ENCODE measurements at places on chromosomes 5 and 9.
A peak's percentile ranks its signal among the peaks of the same experiment; 100 is the strongest.

- DNase-seq, result no peak
These were observed 25.9 kb upstream of the ANKRD55 start for GRCh38 chr5:56259002-56259511.

- DNase-seq, result no peak
These were observed 13.9 kb downstream of the GRXCR2 start for GRCh38 chr5:145858959-145859358.

GRCh38 chr5:43101491-43101890, 19.2 kb upstream of the ZNF131 start:
- no peak for DNase-seq

GRCh38 chr9:32293091-32293490, 91.4 kb upstream of the ACO1 start:
- DNase-seq, result no peak

- DNase-seq, result no peak
These were observed 258.2 kb downstream of the ENC1 start for GRCh38 chr5:74382123-74382855.

DNA sequence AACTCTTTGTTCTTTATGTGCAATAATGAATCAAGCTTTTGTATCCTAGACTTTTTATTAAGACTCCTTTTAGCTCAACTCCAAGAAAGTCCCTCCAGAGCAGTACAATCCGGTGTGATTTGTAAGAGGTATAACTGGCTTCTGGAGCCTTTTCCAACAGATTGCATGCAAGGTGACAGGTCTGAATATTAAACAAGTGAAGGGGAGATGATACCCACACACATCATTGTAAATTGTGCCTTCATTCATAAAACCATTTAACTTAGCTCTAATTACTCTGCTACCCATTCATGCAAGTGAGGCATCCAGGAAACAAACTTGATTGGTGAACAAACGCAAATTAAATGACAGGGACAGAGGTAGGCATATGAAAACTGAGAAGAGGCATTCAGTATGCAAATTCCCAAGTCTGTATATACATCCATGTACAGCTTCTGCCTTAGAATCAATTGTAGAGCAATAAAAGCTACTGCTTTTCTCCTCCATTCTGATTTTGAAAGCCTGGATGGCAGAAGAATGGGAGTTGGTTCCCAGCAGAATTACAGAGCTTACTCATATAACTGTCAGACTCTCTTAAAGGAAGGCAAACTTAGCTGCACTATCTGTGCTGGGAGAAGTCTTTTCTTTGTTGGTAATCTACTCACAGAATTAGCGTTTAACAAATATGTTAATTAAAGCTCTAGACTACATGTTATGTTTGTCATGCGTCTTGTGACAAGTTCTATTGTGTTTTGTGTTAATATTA, 261.0 kb upstream of the CDH6 start:
- DNase-seq, result no peak

- DNase-seq, result no peak
These were observed 782.4 kb upstream of the WWC1 start for GRCh38 chr5:167509076-167509475.

GRCh38 chr9:72886386-72886785, 66.5 kb downstream of the ALDH1A1 start:
- DNase-seq, result no peak

- DNase-seq, result no peak
These were observed 27.9 kb downstream of the ANXA1 start for GRCh38 chr9:73179589-73179988.

GRCh38 chr5:16245956-16246355, 66.4 kb upstream of the MARCHF11 start:
- no peak for DNase-seq

GRCh38 chr9:98994172-98995058, 50.7 kb downstream of the COL15A1 start:
- no peak for DNase-seq

GRCh38 chr5:169448826-169449225, 134.7 kb upstream of the SPDL1 start:
- DNase-seq, result no peak

- no peak for DNase-seq
These were observed 60.5 kb downstream of the CDC42SE2 start for GRCh38 chr5:131324303-131324702.

DNA sequence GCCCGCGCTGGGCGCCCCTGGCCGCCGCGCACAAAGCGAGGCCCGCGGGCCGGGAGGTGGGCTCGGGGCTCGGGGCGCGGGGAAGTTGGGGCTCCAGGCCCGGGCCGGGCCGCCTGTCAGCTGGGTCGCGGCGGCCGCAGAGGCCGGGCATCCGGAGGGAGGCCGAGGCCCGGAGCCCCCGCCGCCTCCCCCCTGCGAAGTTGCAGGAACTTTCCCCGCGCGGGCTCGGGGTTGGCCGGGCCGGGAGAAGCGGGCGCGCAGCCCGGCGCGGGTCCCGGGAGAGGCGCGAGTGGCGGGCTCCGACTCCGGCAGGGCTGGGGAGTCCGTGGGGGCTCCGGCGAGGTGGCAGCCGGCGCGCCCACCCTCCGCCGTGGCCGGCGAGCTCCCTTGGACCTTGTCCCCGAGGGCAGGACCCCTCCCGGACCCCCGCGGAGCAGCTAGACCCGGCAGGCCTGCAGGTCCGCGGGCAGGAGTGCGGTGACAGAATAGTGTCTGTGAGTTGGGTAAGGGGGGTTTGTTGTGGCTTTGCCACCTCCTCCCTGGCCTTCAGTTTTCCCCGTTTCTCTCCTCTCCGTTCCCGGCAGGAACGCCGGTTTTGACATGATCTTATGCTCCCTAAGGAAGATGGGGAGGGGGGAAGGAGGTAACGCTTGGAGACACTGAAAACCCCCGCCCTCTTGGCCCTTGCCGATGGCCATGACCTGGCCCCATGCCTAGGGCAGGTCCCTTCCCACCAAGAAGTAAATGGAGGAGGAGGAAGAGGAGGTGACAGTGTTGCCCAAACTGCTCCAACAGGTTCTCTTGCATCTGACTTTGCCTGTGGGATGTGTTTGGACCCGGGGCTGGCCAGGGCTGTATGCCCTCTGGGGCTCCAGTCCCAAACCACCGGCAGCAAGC, 942 bp downstream of the PHF2 start:
- DNase-seq, result peak; percentile 50

DNA sequence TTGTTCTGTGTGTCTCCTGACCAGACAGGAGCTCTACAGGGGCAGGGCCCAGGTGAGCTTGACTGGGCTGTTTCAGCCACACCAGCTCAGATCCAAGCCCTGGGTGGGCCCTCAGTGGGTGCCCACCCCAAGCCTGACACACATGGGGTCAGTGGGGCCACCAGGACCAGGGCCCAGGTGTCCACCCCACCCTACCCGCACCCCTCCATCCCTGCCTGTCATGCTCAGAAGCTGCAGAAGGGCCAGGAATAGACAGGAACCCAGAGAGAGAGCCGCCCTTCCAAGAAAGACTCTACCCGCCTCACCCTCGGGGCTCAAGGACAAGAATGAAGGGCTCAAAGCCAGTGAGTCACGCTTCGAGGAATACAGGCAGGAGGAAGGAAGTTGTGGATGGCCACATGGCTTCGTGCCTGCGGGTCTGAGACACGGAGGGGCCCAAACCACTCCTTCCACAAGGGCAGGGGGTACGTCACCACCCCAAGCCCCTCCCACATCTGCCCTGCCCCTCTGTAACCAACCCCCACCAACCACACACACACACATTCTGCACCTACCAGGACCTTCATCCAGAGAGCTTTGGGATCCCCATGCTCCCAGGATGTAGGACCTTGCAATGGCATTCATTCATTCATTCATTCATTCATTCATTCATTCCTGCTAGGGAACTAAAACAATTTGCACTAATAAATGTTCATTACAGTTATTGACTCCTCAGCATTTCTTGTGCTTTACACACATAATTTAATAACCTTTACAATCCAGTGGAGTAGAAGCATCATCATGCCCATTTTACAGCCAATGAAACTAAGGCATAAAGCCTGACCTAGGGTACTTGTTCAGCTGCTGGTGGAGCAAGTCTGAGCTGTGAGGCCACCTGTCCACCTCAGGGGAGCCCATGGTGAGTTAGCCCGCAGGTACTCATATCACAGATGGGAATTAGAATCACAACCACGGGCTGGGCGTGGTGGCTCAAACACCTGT, 55.9 kb upstream of the STXBP1 start:
- DNase-seq, result no peak

- DNase-seq, result no peak
These were observed 9.5 kb downstream of the FCN2 start for GRCh38 chr9:134890155-134890495.

- DNase-seq, result no peak
These were observed 2.1 kb downstream of the ANP32B start for GRCh38 chr9:97985058-97985861.

GRCh38 chr5:117204926-117205869, 630.6 kb upstream of the SEMA6A start:
- no peak for DNase-seq

DNA sequence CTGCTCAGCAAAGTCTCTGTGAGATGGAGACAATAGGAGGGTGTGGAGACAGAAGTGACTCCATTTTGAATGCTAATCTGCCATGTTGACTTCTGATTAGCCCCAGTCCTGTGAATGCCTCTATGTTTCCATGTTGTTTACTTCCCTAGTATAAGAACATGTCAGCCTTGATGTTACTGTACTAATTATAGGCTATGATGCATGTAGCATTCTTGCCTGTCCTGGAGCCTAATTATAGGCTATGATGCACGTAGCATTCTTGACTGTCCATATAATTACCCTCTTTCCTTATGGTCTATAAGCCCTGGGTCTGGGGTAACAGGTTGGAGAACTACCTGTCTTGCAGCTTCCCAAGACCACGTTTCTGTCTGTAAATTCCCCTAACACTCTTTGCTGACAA, 353.3 kb upstream of the CLINT1 start:
- no peak for DNase-seq

DNA sequence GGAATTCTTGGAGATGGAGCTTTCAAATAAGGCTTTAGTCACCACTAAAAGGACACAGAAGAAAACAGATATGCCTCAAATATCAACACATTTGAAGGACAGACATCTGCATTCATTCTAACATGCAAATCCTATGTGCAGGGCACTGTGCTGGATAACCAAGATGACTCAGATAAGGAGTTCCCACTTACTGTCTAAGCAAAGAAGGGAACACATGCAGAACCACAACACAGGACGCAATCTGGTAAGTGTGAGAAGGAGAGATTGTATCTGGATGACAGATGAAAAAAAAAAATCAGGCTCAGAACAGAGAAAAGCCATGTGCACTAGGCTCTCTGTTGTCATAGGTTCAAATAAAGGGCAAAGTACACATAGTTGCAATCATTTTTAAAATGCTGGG, 42.5 kb downstream of the ELAVL2 start:
- no peak for DNase-seq

All from GM12892 (cell line).